NCI-H524 (cell line): ENCODE measurements at places on chromosomes 12 and 14.

GRCh38 chr14:87233806-87234384 is 759.1 kb downstream of the GALC start:
- no peak for DNase-seq

GRCh38 chr12:126038434-126038833 is 973.2 kb downstream of the AACS start:
- DNase-seq: no peak

GRCh38 chr12:30796891-30797371 is 42.2 kb upstream of the CAPRIN2 start:
- peak; percentile 37 for DNase-seq

GRCh38 chr12:51404627-51405026 is 13.4 kb upstream of the GALNT6 start:
- no peak for DNase-seq

GRCh38 chr14:81384900-81385299 is 15.2 kb downstream of the STON2 start:
- DNase-seq: peak; percentile 30

GRCh38 chr14:99875421-99875820 is 82.2 kb downstream of the EML1 start:
- DNase-seq: peak; percentile 87

DNA sequence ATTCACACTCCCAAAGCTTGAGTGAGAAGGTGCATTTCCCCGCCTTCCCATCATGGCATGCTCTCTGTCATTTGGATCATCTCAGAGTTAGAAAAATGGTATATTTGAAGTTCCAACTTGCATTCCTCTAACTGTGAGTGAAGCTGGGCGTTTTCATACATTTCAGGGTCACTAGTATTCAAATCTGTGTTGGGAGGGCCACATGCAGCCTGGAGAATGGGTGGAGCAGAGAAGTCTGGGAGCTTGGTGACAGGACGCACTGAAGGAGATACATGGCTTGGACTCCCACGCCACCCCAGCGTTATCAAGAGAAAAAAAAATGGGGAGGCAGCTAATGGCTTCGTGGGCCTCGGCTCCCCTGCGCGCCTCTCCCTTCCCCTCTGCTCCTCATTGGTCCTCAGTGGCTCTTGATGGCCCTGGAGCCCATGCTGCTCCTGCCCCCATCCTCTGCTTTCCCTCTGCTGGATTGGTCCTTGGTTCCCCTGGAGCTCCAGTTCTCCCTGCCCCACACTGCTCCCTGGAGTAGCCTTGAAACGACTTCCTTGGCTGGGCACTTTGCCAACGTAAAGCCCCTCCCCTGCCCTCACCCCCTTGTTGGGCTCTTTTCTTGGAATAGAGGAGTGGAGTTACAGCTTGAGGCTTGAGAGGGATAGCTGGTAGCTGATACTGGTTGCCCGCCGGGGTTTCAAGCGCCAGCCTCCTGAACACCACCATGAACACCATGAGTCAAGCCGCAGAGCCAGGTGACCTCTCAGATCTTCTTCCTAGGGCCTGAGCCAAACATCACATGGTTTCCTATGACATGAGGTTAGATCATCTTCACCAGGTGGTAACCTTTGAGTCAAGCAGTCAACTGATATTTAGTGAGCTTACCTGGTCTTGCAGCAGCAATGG is 139.6 kb downstream of the PRKCH start:
- DNase-seq: peak; percentile 60
